ENCODE measurements at places on chromosomes 13 and 19. TPM values are rescaled to one million over a fixed set of nuclear protein-coding genes. Genes with fewer than 3 reads are reported as not detected.

AMER2 gene
- total RNA-seq: not detected

ZNF560 gene
- total RNA-seq: 0.15 TPM

LIN7B gene
- 3.6 TPM for total RNA-seq

ZNF223 gene
- 3.6 TPM for total RNA-seq

GRIN3B gene
- total RNA-seq: not detected

JUNB gene
- total RNA-seq: 127 TPM

DNA sequence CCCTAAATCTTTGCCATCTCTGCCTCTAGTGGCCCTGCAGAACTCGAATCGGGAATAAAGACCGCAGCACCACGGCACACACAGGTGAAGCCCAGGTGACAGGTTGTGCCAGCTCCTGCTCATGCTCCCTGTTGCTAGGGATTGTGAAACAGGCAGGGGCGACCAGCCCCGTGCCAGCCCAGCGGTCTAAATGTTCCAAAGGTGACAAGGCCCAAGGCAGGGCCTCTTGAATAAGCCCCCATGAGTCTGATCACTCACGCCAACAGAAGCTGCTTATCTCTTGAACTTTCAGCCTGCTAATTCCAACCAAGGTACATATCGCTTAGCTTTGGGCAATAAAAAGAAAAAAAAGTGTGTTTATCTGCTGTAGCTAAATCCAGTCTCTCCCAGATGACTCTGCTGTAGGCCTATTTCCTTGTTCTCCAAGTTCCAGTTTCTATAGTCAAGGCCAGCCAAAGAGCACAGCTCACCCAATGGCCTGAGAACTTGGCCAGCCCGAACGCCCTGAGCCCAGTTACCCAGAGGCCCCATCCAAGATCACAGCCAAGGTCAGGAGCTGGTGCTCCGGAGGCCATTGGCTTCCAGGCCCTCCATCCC lies 191.1 kb upstream of the GPR12 start:
- H3K36me3 ChIP-seq: no peaks in the 10 kb centered on the region
- DNase-seq: no peak
- no peaks in the 10 kb centered on the region for H3K4me1 ChIP-seq
- H3K27me3 ChIP-seq: peaks cover 2% of the 10 kb centered on the region
- no peak overlapping the region for H3K4me3 ChIP-seq

DNA sequence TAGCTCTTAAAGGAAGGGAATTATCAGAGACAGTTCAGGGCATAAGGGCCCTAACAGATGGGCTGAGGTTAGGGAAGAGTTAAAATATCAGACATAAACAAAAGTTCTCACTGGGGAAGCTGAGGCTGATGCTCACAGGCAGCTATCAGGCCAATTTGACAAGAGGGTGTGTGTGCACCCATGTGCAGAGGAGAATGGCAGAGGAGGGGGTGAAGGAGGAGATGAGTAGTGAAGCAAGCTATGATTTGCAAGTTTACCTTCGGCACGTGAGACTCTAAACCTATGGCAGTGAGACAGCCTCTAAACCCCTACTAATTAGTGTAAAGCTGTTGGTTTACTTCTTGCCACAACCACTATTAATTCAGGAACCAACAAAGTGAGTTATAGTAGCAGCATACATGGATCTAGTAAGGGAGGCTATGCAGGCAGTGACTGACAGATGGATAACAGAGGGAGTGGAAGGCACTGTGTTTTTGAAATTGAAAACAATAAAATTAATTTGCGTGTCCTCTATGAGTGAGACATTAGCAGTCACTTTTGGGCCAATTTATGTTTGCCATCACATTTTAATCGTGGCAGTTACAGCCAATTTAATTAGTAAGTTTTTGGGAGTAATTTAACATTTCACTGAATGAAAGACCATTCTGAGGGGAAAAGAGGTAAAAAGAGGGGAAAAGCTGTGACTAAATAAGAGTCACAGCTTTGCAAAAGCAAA lies 99.6 kb upstream of the HTR2A start:
- H3K27me3 ChIP-seq: peaks cover 4% of the 10 kb centered on the region
- no peak overlapping the region for H3K27ac ChIP-seq
- DNase-seq: no peak
- H3K36me3 ChIP-seq: no peaks in the 10 kb centered on the region
- no peak overlapping the region for H3K4me3 ChIP-seq

- no peaks in the 10 kb centered on the region for H3K27me3 ChIP-seq
- DNase-seq: no peak
- peaks cover 56% of the 10 kb centered on the region for H3K36me3 ChIP-seq
- peak overlapping the region; percentile 82 for H3K4me3 ChIP-seq
- peaks cover 48% of the 10 kb centered on the region for H3K4me1 ChIP-seq
Measured at GRCh38 chr19:17775245-17775927, 19.6 kb upstream of the B3GNT3 start.

DNA sequence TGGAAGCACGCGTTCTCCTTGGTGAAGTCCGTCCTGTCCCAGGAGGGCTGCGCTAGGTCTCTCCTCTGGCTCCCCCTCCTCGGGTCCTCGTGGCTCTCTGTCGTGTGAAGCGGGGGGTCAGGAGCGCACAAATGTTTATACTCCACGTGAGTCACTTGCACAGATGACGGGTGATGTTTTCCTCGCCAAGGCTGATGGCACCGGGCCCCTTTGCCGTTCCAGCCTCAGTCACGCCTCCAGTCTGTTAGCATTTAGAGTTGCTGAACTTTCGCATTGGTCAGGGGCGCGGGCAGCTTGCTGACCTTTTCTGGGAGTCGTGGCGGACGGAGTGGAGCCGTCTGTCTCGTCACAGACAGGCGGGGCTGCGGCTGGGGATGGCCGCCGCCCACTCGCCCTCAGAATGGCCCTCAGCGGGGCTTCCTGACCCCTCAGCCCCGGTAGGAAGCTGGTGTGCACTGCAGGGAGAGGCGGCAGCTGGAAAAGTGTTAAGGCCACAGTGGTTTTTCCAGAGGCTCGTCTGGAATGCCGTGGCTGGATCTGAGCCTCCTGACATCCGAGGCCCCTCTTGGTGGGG lies 13.7 kb downstream of the KLHL26 start:
- no peak overlapping the region for H3K27ac ChIP-seq
- DNase-seq: no peak
- peaks cover 22% of the 10 kb centered on the region for H3K4me1 ChIP-seq
- H3K4me3 ChIP-seq: no peak overlapping the region
- H3K36me3 ChIP-seq: no peaks in the 10 kb centered on the region

- H3K4me3 ChIP-seq: peak overlapping the region; percentile 95
- peaks cover 78% of the 10 kb centered on the region for H3K4me1 ChIP-seq
- H3K27me3 ChIP-seq: no peaks in the 10 kb centered on the region
- peak; percentile 52 for DNase-seq
Measured at GRCh38 chr19:50419580-50420035, 870 bp downstream of the SPIB start.

DNA sequence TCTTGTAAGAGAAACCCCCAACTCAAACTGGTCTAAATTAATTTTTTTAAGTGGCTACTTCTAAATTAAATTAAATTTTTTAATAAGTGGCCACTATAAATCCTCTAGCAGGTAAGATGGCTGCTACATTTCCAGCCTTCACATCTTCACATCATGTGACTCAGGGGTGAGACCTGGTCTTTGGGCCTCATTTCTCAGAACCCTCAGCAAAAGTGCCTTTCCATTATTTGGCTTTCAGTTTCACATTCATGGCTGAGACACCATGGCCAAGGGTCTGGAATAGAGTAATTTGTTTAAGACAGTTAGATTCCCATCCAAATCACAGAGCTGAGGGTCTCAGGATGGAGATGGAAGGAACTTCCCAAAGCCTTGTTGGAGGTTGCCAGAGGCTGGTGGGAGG lies 47.5 kb downstream of the DCT start:
- no peak overlapping the region for H3K4me3 ChIP-seq
- H3K27me3 ChIP-seq: peaks cover 5% of the 10 kb centered on the region
- no peak overlapping the region for H3K27ac ChIP-seq
- peaks cover 12% of the 10 kb centered on the region for H3K4me1 ChIP-seq
- DNase-seq: no peak

DNA sequence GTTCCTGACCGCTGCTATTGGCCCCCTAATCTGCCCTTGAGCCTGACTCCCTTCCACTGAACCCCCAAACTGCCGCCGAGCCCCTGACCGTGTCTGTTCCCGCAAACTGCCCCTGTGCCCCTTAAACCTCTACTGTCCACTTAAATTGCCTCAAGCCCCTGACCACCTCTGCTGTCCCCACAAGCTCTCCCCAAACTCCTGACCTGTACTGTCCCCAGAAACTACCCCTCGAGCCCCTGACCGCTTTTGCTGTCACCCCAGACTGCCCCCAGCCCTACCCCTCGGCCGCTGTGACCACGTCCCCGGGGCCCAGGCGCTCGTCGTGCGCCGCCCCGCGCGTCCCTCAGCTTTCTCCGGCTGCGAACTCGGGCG lies 382 bp downstream of the ZNF77 start:
- peak overlapping the region; percentile 96 for H3K4me3 ChIP-seq
- peak overlapping the region; percentile 95 for H3K27ac ChIP-seq
- DNase-seq: no peak
- no peaks in the 10 kb centered on the region for H3K27me3 ChIP-seq
- H3K4me1 ChIP-seq: peaks cover 25% of the 10 kb centered on the region
- peaks cover 15% of the 10 kb centered on the region for H3K36me3 ChIP-seq

DNA sequence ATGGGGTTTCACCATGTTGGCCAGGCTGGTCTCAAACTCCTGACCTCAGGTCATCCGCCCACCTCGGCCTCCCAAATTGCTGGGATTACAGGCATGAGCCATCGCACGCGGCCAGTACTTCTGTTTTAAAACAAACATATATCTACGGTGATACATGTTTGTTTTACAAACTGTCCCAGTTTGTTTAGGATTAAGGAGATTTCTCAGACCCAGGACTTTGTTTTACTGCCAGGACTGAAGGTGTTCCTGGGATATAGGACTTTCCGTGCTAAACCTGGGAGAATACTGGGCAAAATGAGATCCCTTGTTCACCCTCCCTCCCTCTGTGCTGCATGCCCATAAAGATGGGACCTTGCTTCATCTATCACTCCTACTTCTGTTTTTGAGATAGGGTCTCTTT lies 8.8 kb downstream of the NLRP8 start:
- H3K4me1 ChIP-seq: no peaks in the 10 kb centered on the region
- no peak overlapping the region for H3K4me3 ChIP-seq
- H3K27ac ChIP-seq: no peak overlapping the region
- no peak for DNase-seq
- H3K36me3 ChIP-seq: no peaks in the 10 kb centered on the region

GRCh38 chr19:46066471-46066870 lies 25.7 kb upstream of the IGFL4 start:
- H3K4me3 ChIP-seq: no peak overlapping the region
- H3K36me3 ChIP-seq: no peaks in the 10 kb centered on the region
- no peak overlapping the region for H3K27ac ChIP-seq
- no peak for DNase-seq
- H3K4me1 ChIP-seq: no peaks in the 10 kb centered on the region

GRCh38 chr13:36850790-36851438 lies 31.9 kb downstream of the RFXAP start:
- no peak overlapping the region for H3K27ac ChIP-seq
- DNase-seq: no peak
- H3K4me1 ChIP-seq: no peaks in the 10 kb centered on the region

DNA sequence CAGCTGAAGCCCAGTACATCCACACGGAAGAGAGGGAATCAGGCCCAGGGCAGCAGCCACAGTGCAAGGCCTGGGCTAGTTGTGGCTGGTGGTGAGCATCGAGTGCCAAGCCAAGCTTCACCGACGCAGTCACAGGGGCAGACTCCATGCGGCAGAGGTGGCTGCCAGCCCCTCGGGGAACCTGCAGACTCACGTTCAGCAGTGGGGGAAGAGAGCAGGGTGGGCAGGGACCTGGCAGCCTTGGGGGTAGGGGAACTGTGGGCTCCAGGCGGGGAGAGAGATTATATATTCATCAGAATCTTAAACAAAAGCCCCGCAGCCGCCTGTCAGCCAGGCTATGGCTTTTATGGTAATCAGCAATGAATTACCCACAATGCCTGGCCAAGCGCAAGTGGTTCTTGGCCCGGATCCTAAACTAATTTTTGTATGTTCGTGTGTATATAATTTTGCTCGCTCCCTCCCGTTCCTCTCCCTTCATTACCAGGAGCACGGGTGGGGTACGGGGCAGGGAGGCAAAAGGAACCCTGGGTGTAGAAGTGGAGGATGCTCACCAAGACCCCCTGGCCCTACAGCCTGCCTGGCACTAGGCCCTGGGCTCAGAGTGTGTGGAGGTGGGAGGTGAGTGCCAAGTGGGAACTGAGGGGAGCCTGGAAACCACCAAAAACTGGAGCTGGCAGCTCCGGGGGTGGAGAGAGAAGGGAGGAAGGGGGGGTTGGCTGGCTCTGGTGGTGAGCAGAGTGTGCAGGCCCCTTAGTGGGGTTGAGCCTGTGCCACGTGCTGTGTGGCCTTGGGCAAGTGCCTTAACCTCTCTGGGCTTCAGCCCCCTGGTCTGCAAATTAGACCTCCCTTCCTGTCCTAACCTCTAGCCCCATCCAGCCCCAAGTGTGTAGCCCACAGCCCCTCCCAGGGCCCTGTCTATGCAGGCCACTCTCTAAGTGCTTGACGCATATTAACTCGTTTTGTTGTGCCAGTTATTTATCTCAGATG lies 31.9 kb downstream of the PTPRS start:
- no peak for DNase-seq
- H3K27ac ChIP-seq: no peak overlapping the region
- H3K27me3 ChIP-seq: no peaks in the 10 kb centered on the region
- peaks cover 6% of the 10 kb centered on the region for H3K4me1 ChIP-seq

DNA sequence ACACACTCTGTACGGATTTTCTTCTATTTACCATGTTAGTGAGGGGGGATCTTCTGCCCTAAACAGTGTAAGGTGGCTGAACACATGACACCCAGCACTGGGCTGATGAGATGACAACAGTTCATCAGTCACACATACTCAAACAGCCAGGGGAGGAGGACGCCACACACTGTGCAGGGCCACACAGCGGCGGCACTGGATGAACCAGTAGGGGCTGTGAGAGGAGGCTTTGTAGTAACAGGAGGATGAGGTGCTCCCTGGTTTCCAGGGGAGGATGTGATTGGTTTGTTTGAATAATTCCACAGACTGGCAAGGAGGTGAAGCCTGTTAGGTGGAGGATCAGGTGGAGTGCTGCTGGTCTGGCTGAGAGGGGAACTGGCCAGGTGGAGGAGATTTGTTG lies 16.3 kb upstream of the GTF3A start:
- no peak overlapping the region for H3K27ac ChIP-seq
- DNase-seq: no peak
- H3K4me1 ChIP-seq: peaks cover 5% of the 10 kb centered on the region
- no peak overlapping the region for H3K4me3 ChIP-seq
- H3K27me3 ChIP-seq: peaks cover 11% of the 10 kb centered on the region
- no peaks in the 10 kb centered on the region for H3K36me3 ChIP-seq

GRCh38 chr19:38838986-38839761 lies 7.6 kb upstream of the ECH1 start:
- H3K4me3 ChIP-seq: no peak overlapping the region
- no peak overlapping the region for H3K27ac ChIP-seq
- DNase-seq: no peak
- H3K4me1 ChIP-seq: peaks cover 31% of the 10 kb centered on the region
- H3K36me3 ChIP-seq: peaks cover 88% of the 10 kb centered on the region

Measured in activated B cell treated with CpG ODN at 0.5 μM for 24 hours (primary cell).